ENCODE measurements at places on chromosomes 5 and 9. TPM values are rescaled to one million over a fixed set of nuclear protein-coding genes. Genes with fewer than 3 reads are reported as not detected.

IL4 gene
- not detected for total RNA-seq

DNA sequence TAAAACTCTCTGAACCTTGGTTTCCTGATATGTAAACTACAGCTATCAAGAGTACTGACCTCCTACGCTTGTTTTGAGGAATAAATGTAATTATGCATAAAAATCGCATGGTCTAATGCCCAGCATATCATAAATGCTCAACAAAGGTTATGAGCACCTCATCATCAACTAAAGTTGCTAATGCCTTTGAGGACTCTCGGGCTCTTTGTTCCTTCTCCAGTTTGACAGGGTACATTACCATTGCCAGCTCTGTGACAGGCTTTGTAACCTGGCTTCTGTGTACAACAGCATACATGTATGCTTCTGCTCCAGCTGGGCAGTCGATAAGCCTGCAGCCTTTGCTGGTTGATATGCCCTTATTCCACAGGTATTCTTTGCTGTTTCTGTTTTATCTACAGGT, 95.2 kb downstream of the C9orf152 start:
- DNase-seq = no peak

DNA sequence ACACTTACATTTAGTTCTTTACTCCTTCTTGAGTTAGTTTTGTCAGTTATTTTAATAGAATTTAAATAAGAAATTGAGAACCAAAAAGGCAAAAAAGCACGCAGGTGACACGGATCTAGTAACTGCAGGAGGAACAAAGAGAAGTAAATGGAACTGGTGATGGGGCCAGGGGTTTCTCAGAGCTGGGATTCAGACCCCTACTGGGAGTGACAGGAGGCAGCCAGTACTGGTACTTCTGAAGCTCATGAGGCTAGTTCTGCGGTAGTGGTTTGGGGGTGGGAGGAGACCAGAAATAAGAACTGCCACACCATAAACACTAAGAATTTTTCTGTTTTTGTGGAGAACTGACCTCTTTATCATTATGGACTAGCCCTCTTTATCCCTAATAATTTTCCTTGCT, 48.2 kb downstream of the OXCT1 start:
- DNase-seq = no peak

DNA sequence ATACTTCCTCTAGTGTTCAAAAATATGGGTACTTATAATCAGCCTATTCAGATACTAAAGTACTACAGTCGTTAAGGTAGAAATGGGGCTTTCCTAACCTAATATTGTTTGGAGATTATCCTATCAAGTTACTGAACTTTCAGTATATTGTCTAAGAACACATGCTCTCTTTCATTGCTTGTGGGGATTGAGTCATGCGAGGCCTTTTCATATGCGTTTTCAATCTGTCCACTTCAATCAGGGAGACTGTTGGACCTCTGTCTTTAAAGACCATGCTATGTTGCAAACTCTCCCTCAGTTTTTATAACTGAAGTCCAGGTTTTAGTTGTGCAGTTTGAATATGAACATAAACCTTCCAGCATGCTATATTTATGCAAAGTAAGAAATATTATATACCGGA, 15.0 kb downstream of the PRR16 start:
- no peak for DNase-seq

DNA sequence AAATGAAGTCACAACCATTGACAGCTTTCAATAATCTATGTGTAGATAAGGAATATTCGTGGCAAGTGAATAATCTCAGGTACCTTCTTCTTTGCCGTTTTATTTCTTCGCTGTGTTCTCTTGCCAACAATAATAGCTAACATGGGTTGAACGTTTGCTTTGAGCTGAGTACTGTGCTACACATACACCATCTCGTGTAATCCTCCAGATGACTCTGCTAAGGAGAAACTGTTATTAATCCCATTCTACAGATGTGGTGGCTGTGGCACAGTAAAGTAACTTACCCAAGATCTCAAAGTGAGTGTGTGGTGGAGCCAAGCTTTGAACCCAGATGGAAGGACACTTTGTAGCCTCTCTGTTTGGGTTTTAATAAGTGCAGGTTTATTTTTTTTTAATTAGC, 179.7 kb downstream of the C9orf152 start:
- DNase-seq = no peak

DNA sequence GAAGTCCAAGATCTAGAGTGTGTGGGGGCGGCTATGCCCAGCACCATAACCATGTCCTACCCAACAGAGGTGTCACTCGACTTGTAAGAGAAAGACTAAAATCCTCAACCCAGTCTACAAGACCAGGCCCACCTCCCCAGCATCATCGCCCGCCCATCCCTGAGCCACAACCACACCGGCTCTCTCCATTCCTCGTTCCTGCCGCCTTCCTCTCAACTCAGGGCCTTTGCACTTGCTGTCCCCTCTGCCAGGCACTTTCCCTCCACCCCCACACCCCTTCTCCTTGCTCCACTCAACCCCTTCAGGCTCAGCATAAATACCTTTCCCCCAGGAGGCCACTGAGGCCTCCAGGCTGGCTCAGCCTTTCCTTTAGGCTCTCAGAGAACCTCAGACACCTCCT, 69.3 kb downstream of the PAX5 start:
- DNase-seq = peak; percentile 26

- no peak for DNase-seq
Measured at GRCh38 chr9:131817073-131817472, 77.2 kb upstream of the RAPGEF1 start.

DNA sequence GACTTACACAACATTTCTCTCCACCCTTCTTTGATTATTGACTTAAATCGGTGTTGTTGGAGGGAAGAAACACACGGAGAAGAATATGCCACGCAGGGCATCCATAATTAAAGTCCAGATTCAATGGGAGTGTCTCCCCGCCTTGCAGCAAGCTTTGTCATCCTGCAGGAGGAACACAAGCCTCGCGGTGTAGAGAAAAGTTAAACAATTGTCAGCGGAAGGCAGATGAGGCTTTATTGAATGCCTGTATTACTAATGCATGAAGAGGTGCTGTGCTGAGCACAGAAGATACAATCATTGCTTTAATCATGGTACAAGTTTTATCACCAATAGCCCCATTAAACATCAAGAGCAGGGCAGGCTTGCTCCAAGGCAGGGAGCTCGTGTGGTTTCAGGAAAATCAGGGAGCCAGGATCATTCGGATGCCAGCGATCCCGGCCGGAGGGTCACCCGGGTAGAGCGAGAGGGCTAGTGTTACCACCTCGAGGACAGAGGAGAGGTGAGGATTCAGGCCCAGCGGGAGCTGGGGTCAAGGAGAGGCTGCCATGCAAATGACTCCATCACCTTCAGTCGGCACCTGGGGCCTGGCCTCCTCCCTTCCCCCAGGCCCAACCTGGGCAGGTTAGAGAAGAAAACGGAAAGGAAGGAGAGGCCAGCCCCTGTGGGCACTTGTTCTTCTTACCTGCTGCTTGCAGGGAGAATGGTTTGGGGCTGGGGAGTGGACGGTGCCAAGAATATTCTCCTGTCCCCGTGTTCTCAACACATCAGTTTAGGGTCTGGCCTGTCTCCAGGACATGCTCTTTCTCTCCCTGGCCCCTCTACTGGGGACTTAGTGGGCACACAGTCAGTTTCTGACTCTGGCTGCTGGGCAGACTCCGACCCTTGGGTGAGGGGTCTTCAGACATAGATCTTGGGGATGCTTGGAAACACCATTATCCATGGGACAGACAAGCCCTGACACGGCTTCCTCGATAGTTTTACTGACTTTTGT, 289.5 kb downstream of the IRX2 start:
- no peak for DNase-seq
